ENCODE measurements at places on chromosomes 4 and X.

GRCh38 chr4:148004228-148004857, 272.5 kb downstream of the ARHGAP10 start:
- no peak for DNase-seq

GRCh38 chr4:173506597-173507211, 23.3 kb downstream of the HAND2 start:
- no peak for DNase-seq

DNA sequence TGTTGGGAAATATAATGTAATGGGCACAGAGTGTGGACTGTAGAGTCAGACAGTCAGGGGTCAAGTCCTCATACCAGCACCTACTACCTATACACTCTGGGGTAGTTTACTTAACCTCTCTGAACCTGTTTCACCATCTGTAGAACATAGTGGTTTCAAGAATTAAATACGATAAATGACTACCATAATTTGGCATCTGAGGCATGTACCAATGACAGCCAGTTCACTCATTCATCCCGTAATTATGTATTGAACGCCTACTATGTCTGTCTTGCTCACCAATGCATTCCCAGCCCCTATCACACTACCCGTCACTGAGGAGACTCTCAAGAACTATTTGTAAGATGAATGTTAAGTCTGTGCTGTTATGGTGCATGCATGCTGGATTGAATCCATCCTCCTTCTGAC, 2.0 kb upstream of the FGB start:
- DNase-seq, result no peak

DNA sequence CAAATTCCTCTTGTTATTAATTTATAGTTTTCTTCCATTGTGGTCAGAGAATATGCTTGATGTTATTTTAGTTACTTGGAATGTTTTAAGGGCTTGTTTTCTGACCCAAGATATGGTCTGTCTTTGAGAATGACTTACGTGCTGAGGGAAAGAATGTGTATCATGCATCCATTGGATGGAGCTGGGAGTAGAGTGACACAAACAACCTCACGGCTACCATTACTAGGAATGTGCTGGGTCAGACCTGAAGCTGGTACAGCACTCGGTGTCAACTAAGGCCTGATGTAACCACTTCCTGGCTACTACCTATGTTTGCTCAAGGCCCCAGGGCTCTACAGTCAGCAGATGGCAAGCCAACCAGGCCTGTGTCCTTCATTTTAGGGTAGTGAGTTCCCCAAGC, 257.8 kb downstream of the FAT4 start:
- no peak for DNase-seq

DNA sequence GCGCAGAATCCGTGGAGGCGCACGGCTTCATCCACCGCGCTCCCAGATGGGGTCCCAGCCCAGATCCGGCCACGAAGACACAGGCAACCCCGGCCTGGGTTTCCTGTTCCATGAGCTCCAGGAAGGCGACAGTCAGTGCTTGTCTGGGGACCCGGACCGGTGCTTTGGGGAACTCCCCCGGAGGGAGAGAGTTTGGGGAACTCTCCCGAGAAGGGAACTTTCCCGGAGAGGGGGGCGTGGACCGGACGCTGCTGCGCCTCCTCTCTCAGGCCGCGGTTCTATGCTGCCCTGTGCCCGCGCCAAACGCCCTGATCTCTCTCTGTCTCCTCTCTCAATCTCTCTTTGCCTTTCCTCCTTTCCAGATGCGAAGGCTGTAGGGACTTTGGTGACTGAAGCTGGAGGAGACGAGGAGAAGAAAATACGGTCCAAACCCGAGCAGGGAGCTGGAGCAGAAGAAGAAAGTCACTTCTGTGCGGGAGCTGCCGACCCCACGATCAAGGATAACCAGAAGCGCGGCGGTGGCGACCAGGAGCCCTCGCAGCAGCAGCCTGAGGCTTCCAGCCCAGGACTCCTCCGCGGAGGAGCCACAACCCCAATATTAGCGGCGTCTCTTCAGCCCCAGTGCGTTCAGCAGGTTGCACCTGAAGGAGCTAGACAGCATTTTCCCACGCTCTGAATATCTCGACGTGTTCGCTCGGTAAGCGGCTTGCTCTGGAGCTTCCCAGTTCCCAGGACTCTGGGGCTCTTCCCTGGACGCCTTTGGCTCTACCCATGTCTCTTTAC, 47.6 kb upstream of the NKAP start:
- no peak for DNase-seq

- no peak for DNase-seq
Measured at GRCh38 chrX:1442016-1442665, 10.6 kb downstream of the ASMTL start.

DNA sequence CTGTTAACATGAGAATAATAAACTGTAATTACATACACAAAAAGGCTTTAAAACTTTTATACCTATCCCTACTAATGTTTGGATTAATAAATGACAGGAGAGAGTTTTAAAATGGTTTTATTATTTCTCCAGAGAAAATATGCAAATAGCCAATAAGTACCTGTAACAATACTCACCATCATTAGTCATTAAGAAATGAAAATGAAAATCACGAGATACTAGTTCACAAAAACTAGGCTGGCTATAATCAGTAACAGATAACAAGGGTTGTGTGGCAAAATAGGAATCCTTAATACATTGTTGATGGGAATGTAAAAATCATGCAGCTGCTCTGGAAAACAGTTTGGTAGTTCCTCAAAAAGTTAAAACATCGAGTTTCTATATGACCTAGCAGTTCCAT, 25.2 kb upstream of the AP1AR start:
- no peak for DNase-seq

GRCh38 chr4:121062521-121062920, 9.8 kb downstream of the NDNF start:
- no peak for DNase-seq

DNA sequence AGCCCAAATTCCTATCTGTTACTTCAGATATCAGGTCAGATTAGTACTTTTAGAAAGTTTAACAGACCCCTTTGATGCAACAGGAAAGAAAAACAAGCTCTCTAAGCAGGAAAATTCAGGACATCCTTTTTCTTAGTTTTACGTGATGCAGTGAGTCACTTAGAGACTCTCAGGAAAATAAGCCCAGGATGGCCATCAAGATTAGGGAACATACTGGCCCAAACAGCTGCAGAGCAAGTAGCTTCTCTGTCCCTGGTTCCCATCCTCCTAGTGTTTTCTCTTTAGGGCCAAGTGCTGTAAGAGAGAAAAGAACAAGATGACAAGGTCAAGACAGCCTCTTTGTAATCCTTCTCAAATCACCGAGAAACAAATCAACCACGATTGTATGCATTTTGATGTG, 219.1 kb downstream of the ZNF674 start:
- no peak for DNase-seq

DNA sequence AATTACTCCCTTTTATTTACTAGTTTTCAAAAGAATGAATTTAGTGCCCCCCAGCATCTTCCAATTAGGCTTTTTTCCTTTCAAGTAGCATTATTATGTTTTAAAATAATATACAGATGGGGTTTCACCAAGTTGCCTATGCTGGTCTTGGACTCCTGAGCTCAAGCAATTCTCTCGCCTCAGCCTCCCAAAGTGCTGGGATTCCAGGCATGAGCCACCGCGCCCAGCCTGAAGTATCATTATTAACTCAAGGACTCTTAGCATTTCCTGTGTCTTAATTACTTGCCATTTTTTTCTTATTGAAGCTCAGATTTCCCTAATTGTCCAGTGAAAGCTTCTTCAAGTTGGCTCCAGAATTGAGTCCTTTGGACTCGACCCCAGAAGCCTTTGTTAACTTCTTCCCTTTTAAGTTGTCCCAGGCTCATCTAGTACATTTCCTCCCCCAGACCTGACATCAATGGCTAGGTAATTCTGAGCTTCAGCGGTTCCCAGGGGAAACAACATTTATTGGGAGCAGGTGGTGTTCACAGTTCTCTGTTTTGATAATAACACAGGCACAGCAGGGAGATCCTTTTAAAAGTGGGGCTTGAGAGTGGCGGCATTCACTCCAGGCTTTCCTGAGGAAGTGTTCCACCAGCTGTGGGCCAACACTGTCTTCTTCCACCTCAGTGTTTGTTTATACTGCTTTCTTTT, 10.0 kb downstream of the SAT1 start:
- no peak for DNase-seq

DNA sequence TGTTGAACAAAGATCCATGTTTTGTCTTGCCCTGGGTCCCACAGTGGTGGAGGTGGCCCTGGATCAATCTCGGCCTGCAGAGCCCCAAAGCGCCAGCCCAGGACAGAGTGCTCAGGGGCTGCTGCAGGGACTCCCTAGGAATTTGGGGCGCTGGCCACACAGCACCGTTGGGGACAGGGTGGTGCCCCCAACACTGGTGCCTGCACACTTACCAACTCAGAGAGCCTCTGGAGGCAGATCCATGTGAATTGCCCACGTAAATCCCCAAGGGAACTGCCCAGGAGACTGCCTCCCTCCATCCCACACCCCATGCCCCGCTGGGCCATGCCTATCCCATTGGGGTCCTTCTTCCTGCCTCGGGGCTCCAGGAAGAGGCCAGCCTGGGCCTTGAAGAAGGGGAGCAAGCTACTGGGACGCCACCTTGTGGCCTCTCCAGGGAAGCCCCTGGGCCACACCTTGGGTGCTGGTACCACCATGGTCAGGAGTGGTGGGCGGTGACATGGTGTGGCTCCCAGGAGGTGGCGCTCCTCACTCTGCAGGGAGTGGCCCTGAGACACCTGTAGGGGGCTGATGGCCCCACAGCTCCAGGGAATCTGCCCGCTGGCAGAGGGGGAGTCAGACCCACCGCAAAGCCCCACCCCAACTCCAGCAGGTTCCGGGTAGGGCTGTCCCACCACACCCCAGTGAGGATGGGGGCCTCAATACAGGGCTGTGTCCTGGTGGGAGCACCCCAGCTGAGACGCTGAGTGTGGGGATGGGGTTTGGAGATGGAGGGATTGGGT, 22.8 kb downstream of the CFAP99 start:
- peak; percentile 86 for DNase-seq

- no peak for DNase-seq
Measured at GRCh38 chr4:184252136-184253071, 34.7 kb upstream of the ENPP6 start.

- DNase-seq, result no peak
Measured at GRCh38 chr4:46956451-46956850, 36.9 kb downstream of the GABRA4 start.

DNA sequence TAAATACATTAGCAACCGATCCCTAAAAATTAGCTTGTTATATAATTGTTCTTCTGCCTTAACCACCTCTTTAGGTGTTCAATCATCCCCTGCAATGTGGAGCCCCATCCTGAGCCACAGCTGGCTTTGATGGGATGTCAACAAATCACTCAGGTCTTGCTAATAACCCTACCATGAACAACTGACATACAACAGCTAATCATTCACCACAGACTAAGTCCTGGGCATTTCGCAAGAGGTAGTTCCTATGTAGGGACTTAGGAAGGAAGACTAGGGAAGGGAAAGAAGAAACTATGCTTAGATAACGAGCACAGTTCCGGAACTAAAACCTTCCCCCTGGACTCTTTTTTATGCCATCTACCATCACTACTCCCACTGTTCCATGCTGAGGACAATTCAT, 63.6 kb upstream of the PTCHD1 start:
- DNase-seq, result no peak

- DNase-seq, result no peak
Measured at GRCh38 chr4:8347660-8348059, 78.1 kb downstream of the HTRA3 start.

- DNase-seq, result no peak
Measured at GRCh38 chrX:20260885-20261284, 5.8 kb downstream of the RPS6KA3 start.

DNA sequence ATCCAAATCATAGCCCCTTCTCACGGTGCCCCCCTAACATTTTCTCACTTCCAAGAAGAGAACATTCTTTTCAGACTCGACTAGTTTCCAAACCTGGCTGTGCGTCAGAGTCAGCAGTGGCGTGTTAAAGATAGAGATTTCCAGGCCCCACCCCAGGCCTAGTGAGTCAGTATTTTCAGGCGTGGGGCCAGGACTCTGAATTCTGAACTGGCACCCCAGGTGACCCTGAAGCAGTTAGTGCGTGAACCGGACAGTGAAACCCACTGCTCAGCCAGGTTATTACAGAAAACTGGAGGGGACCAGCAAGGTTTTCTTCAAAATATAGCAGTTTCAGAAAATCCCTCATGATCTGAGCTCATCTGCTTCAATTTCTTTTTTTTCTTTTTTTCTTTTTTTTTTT, 35.0 kb upstream of the BCOR start:
- no peak for DNase-seq

DNA sequence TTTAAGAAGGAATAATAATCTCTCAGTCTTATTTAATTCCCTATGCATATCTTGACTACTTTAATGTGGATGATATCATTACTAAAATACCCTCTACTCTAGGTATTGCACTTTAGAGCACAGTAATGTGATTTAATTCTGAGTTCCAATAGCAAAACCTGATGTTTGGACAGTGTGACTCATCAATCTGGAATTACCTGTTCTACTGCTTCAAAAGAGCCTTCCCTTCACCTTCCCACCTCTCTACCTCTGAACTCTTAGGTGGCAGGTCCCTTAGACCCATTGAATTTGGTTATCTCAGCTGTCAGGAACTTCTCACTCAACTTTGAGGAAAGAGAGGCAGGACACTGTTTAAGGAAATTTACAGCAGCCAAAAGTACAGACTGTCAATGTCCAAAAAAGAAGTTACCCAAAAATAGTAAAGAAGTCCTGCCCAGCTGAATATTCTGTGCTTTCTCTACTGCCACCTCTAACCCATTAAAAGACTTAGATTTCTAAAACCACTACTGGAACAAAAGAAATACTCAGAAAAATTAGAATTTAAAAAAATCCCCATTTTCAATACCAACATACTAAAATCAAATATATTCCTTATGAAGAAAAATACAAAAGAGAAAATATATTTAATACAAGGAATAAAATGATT, 123.1 kb upstream of the GPM6A start:
- DNase-seq, result no peak

DNA sequence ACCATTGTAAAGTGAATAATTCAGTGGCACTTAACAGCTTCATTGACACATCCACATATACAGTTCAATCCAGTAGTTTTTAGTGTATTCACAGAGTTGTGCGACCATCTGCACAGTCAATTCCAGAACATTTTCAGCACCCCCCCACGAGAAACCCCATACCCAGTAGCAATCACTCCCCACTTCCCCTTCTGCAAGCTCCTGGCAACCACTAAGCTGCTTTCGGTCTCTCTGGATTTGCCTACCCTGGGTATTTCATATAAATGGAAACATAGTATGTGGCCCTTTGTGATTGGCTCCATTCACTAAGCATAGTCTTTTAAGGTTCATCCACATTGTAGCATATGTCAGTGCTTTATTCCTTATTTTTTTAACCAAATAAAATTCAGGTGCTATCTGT, 10.0 kb downstream of the MSL3 start:
- DNase-seq, result no peak

DNA sequence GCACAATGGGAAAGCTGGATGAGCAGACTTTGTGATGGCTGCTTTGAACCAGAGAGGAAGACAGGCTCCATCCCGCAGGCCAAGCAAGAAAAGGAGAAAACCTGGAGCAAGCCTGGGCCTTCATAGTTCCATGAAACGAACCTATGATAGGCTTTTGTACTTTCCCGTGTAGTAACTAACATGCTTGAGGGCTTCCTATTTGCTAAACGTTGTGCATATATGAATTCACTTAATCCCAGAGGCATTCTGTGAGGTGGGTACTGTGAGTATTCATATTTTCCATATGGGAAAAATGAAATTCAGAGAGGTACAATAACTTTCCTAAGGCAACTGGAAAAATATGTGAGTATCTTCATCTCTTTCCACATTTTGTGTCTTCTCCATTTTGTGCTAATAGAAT, 13.6 kb upstream of the APBB2 start:
- DNase-seq, result no peak
